ENCODE measurements at places on chromosomes 5 and 9.

GRCh38 chr9:92764381-92764987 lies at the start of gene BICD2:
Gene BICD2, minus strand, starts transcription at chr9:92764833. Its CDS starts 89 bp downstream, at chr9:92764744.
- DNase-seq: no peak

DNA sequence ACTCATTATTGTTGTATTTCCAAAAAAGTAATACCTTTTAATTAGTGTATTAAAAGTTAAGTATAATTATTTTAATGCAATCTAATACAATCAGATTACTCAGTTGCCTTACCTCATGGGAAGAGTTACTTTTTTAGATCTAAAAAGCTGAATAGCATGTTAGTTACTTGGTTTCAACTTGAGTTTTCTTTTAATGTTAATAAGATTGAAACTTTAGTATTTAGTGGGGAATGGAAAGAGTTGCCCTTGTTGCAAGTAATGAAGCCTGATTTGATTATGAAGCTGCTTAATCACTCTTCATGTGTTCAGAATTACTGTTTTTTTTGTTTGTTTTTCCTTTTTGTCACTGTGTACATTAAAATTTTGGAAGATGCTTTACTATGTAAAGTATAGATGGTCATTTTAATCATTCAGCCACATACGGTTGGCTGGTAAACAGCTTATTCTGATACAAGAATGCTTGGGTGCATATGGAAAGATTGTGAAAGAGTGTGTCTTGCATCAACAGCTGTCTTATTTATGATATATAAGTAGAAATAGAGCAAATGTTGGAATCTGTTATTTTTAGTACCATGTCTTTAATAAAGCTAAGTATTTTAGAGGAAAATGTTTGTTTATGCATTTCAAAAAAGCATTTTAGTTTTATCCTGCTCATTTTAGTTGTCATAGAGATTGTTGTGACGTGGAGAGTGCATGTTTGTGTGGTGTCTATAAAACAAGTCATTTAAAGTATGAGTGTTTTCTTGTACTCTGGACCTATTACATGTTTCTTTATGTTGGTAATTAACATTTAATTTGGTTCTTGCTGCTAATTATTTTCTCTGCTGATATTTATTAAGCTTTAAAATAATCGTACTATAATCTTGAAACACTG lies 36.4 kb downstream of the SREK1 start:
- no peak for DNase-seq

- DNase-seq: no peak
Measured at GRCh38 chr9:78029551-78030295, 1.9 kb downstream of the GNAQ start.

- no peak for DNase-seq
Measured at GRCh38 chr5:14528926-14529325, 52.7 kb upstream of the OTULINL start.

DNA sequence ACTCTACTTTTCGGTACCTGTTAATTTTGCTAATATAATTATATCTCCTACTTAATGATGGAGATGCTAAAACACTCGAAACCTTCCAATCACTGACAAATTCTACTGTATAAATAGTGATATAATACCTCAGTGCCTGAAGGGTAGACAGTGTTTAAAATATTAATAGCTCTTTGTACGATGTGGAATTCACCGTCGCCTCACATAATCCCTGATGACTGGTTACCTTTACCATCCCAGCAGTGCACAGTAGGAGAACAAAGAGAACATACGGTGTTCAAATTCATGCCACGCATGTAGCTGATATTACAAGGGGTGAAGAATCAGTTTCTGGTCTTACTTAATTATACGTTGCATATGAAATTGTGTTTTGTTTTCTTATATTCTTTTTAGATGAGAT lies 506.7 kb downstream of the CTNND2 start:
- DNase-seq: no peak

GRCh38 chr5:80796846-80797245 lies 142.1 kb upstream of the DHFR start:
- no peak for DNase-seq
